Thoracic aorta endothelial cell (primary cell): ENCODE measurements at places on chromosomes 2 and 18. TPM values are rescaled to one million over a fixed set of nuclear protein-coding genes. Genes with fewer than 3 reads are reported as not detected.

The PSMA8 gene
- not detected in 2 replicates for total RNA-seq

The TRIM54 gene
- total RNA-seq, result not detected in 2 replicates

The CNOT11 gene
- total RNA-seq, result 63.7 and 69.9 TPM in 2 replicates

The LCT gene
- total RNA-seq, result under 0.01 TPM in 2 replicates

The M1AP gene
- total RNA-seq, result not detected in 2 replicates

The NRP2 gene
- 67.1 and 151 TPM in 2 replicates for total RNA-seq

The MAT2A gene
- 201 and 210 TPM in 2 replicates for total RNA-seq

The KCNJ13 gene
- total RNA-seq, result not detected in 2 replicates

The ALPP gene
- not detected in 2 replicates for total RNA-seq

The ANTXR1 gene
- 7.4 and 20.6 TPM in 2 replicates for total RNA-seq

The OSBPL6 gene
- total RNA-seq, result 11.8 and 14.6 TPM in 2 replicates

The CAPN14 gene
- under 0.01 and 0.14 TPM in 2 replicates for total RNA-seq

The GMPPA gene
- 30.7 and 31.0 TPM in 2 replicates for total RNA-seq

The AKAIN1 gene
- total RNA-seq, result not detected in 2 replicates

The CBLN2 gene
- 0.07 and 0.27 TPM in 2 replicates for total RNA-seq

The DAW1 gene
- total RNA-seq, result 9.0 and 9.6 TPM in 2 replicates

The AGAP1 gene
- total RNA-seq, result 14.6 and 17.6 TPM in 2 replicates

The TGFBRAP1 gene
- total RNA-seq, result 40.0 and 41.6 TPM in 2 replicates

The PCARE gene
- not detected in 2 replicates for total RNA-seq

The ZFP36L2 gene
- 11.8 and 16.4 TPM in 2 replicates for total RNA-seq

The IL18RAP gene
- 0.07 TPM in 1 of 2 replicates, not detected in the other for total RNA-seq

The ABCB11 gene
- total RNA-seq, result 0.50 and 0.53 TPM in 2 replicates

The TMEM178A gene
- total RNA-seq, result 0.22 and 0.80 TPM in 2 replicates

The REG1B gene
- not detected in 2 replicates for total RNA-seq

The LIMS3 gene
- total RNA-seq, result 3.8 and 5.3 TPM in 2 replicates

The SLC9A2 gene
- under 0.01 TPM in 1 of 2 replicates, not detected in the other for total RNA-seq

The PLCL1 gene
- 9.6 and 9.7 TPM in 2 replicates for total RNA-seq

The UGT1A10 gene
- not detected in 2 replicates for total RNA-seq

The RAPGEF4 gene
- 4.5 and 11.6 TPM in 2 replicates for total RNA-seq

The AOX1 gene
- 6.9 and 8.6 TPM in 2 replicates for total RNA-seq

The BCL11A gene
- total RNA-seq, result 0.27 TPM in 1 of 2 replicates, not detected in the other

The CYP26B1 gene
- total RNA-seq, result 0.53 and 1.1 TPM in 2 replicates

The CAB39 gene
- 94.0 and 95.9 TPM in 2 replicates for total RNA-seq

The GKN1 gene
- total RNA-seq, result not detected in 2 replicates

The GPR148 gene
- not detected in 2 replicates for total RNA-seq

The SCYGR1 gene
- total RNA-seq, result not detected in 2 replicates

The TMEM200C gene
- 0.22 TPM in 1 of 2 replicates, not detected in the other for total RNA-seq

The CTIF gene
- 19.4 and 22.5 TPM in 2 replicates for total RNA-seq

The SERPINB4 gene
- not detected in 2 replicates for total RNA-seq

The NCKAP5 gene
- 0.50 and 1.5 TPM in 2 replicates for total RNA-seq

The ARHGEF33 gene
- total RNA-seq, result 0.13 and 0.14 TPM in 2 replicates

The ALKAL2 gene
- not detected in 2 replicates for total RNA-seq

The UPP2 gene
- total RNA-seq, result not detected in 2 replicates

The KIF1A gene
- total RNA-seq, result not detected in 2 replicates

The AMMECR1L gene
- 18.8 and 20.9 TPM in 2 replicates for total RNA-seq

The SLC5A6 gene
- 41.8 and 50.3 TPM in 2 replicates for total RNA-seq

The AQP12B gene
- total RNA-seq, result not detected in 2 replicates
